ENCODE measurements at places on chromosomes 16 and 17.

- no peak for DNase-seq
Measured at GRCh38 chr17:7403727-7403976, 245 bp downstream of the TMEM256 start.

DNA sequence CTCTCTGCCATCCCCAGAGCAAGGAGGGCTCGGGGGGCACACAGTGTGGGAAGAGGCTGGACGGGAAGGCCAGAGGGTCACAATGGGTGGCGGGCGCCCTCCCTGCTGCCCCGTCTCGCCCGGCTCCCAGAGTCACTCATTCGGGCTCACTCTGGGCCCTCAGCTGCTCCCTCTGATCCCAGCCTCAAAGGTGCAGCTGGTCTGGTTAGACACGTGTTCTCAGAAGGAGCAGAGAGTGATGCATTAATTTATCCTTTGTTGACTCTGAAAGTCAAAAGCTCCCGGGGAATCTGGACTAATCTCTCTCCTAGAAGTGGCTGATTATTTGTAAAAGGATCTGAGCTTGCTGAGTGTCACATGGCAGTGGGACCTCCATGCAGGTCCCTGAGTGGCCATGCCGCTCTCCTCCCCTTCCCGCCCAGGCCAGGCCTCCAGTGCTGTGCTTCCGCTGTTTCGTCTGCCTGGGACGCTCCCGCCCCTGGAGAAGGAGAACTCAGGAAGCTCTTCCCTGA lies 87.5 kb downstream of the SEC14L1 start:
- DNase-seq, result no peak

DNA sequence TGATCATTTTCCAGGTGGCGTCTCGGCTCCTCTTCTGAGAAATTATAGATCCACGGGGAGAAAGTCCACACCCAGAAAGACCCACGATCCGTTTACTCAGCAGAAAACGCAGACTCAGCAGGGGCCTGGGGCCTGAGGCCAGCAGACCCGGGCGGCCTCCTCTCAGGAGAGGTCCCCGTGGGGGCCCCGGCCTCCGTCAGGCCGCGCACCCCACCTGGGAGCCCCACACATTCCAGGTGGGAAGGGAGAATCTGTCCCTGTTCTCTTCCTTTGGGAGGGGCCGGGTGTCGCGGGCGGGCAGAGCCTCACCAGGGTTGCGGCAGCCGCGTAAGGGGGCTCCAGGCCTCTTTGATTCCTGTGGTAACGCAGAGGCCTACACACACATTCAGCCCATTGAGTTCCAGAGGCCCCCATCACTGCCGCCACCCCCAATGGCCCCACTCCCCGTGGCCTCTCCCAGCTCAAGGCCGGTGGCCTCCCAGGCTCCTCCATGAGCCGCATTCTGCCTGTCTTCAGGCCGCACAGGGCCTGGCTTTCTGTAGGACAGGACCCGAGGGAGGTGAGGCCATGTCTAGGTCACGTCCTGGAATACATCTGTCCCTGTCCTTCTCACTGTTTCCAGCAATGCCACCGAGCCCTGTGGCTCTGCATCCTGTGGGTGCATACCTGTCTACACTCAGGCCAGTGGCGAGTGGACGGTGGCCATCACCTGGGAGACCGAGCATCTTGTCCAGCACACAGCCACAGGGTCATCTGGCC lies 1.6 kb upstream of the IGFALS start:
- DNase-seq, result no peak

DNA sequence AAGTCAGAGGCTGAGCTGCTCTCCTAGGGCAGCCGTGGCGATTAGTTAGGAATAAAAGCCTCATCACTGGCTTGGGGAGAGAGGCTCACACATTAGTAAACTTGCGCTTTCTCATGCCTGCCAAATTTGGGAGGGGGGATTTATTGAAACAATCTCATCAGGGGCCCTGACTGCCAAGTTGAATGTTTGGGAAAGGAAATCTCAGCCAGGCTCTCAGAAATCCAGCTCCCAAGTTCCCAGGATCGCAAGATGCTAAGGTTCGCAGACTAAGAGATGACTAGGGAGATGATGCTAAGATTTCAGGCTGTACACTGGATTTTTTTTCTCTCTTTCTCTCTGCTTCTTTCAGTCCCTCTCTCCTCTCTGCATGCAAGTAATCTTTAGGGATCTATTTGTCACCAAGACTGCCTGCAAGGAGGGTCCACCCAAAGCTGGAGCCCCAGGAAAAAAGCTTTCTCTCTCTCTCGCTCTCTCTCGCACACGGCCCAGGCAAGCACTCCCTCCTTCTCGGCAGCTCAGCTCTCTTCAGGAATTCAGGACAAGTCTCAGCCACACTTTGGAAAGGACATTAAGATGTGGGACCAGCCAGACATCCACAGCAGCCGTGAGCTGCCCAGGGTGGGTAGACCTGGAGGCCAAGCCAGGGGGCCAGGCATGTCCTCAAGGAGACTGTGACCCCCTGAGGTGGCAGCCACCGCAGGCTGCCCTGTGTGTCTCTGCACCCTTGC lies 1.4 kb downstream of the GPR139 start:
- DNase-seq, result no peak

GRCh38 chr16:24999856-25000461 lies 15.2 kb downstream of the ARHGAP17 start:
- no peak for DNase-seq

GRCh38 chr17:47896672-47897490 lies 845 bp downstream of the SP2 start:
- no peak for DNase-seq

- DNase-seq, result no peak
Measured at GRCh38 chr16:50708373-50709060, 15.1 kb downstream of the NOD2 start.

DNA sequence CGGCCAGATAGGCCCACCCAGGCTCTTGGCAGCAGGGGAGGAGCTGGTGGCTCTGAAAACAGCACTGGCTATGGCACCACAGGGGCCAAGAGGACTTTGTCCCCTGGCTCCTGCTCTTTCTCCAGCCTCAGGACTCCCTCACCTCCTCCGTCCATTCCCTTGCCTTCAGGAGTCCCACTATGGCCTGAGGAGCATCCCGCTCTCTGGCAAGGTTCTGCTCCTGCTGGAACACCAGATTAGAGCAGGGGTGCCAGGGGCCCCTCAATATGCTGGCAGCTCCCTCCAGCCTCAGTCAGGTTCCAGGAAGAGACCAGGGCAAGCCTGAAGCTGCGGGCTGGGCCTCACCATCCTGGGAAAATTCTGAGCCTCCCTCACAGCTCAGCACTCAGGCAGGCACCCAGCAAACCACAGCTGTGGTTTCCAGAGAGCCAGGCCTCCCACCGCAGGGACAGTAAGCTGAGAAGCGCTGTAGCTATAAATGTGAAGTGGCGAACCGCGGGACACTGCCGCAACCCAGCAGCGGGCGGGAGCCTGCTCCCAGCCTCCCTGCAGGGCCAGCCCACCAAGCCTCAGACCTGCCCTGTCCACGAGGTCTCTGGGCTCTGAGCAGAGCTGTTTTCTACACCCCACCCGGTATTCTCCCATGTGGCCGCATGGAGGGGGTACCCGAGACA lies 25.7 kb downstream of the C17orf100 start:
- DNase-seq, result no peak

GRCh38 chr16:78763821-78764440 lies 664.5 kb downstream of the WWOX start:
- DNase-seq, result no peak

GRCh38 chr17:55764610-55765009 lies 13.8 kb downstream of the PCTP start:
- no peak for DNase-seq

DNA sequence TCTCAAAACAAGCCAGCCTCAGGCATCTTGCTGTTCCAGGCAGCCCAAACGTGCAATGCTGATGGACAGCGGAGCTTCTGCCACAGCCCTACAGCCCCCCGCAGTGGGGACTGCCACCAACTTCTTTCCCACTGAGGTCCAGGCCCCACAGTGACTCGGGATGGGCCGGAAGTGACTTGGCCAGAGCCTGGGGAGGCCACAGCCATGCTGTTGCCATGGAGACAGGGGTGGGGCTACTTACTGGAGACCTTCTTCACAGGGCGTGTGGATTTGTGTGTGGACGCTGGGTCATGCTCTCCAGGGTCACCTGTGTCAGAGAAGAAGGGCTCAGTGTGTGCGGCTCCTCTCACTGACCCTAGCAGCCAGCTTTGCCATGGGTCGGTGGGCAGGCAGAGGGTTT lies 15.0 kb downstream of the TRIM25 start:
- no peak for DNase-seq

DNA sequence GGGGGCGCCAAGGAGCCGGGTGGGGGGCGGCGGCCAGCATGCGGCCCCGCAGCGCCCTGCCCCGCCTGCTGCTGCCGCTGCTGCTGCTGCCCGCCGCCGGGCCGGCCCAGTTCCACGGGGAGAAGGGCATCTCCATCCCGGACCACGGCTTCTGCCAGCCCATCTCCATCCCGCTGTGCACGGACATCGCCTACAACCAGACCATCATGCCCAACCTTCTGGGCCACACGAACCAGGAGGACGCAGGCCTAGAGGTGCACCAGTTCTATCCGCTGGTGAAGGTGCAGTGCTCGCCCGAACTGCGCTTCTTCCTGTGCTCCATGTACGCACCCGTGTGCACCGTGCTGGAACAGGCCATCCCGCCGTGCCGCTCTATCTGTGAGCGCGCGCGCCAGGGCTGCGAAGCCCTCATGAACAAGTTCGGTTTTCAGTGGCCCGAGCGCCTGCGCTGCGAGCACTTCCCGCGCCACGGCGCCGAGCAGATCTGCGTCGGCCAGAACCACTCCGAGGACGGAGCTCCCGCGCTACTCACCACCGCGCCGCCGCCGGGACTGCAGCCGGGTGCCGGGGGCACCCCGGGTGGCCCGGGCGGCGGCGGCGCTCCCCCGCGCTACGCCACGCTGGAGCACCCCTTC lies 484 bp downstream of the FZD2 start:
- DNase-seq, result no peak

- DNase-seq, result no peak
Measured at GRCh38 chr16:85757341-85757822, 6.5 kb upstream of the C16orf74 start.

- peak; percentile 26 for DNase-seq
Measured at GRCh38 chr16:74862743-74863244, 88.2 kb upstream of the FA2H start.

GRCh38 chr17:48505788-48506187 lies 25.0 kb downstream of the HOXB1 start:
- DNase-seq, result no peak

- DNase-seq, result no peak
Measured at GRCh38 chr16:728890-729744, 2.2 kb downstream of the HAGHL start.

DNA sequence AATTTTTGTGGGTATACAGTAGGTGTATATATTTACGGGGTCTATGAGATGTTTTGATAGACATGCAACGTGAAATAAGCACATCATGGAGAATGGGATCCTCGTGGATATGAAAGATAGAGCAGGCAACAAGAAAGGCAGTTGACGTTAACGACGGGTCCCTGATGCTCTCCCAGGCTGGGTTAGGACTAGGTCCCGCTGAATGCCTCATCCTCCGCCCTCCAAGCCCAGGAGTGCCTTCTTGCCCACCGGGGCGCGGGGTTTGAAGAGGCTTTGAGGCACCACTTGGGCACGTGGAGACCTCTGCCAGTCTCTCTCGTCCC lies 9.5 kb upstream of the ZFP90 start:
- DNase-seq, result no peak

- no peak for DNase-seq
Measured at GRCh38 chr16:49748322-49748721, 107.6 kb downstream of the ZNF423 start.

GRCh38 chr17:10549096-10549842 lies at the start of gene MYH2:
MYH2 (minus strand) TSS chr17:10549658; CDS start chr17:10547920, 1,738 bp downstream.
- DNase-seq, result no peak

DNA sequence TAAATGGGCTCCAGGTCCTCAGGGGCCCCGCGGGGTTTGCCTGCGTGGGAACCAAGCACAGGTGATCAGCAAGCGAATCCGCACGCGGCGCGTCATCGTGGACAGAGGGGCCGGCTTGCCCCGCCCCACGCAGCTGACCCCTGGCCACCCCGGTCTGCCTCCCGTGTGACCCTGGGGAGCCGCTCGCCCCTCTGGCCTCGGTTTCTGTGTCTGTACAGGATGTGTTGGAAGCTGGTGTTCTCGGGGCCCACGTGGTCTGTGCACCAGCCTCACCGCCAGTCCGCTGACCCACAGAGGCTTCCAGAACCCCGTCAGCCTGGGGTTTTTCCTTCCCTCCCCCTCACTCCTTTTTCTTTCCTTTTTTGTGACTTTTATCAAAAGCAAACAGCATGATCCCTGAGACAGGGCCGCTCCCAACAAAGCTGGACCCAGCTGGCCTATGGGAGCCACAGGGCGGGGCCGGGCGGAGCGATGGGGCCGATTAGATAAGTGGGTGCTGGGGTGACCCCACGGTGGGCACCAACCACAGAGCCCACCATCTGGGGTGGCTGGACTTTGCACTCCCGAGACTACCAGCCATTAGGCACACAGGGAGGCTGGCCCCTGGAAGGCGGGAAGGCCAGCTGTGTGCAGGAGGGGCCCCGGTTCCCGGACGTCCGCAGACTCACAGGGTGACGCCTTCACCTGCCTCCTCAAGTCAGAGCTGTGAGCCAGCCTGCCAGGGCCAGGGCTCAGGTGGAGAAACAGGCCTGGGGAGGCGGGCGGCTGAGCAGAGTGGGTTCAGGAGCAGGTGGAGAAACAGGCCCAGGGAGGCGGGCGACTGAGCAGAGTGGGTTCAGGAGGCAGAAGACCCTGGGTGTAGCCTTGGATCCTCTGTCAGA lies 56.0 kb downstream of the ZFPM1 start:
- no peak for DNase-seq

DNA sequence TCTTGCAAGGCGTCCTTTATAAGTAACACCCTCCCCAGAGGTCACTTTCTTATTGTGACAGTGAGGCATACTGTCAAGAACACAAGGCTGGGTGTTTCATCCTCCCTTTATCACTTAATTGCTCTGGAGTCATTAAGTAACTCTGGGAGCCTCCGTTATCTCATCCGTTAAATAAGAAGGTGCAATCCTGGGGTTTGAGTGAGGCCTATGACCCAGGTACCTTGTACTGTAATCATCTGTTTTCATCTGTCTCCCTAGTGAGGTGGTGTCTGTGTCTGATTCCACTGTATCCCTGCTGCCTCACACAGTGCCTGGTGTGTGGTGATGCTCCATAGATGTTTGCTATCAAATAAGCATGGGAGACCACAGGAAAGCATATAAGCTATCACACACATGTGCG lies 17.7 kb downstream of the TNS4 start:
- DNase-seq, result no peak

GRCh38 chr17:41480136-41480535 lies 815 bp downstream of the KRT35 start:
- DNase-seq, result no peak

- no peak for DNase-seq
Measured at GRCh38 chr17:8055851-8056231, 17.0 kb downstream of the ALOX15B start.

GRCh38 chr17:70968302-70968701 lies 799.0 kb downstream of the KCNJ2 start:
- no peak for DNase-seq

GRCh38 chr17:16250635-16251034 lies 33.6 kb downstream of the PIGL start:
- no peak for DNase-seq

DNA sequence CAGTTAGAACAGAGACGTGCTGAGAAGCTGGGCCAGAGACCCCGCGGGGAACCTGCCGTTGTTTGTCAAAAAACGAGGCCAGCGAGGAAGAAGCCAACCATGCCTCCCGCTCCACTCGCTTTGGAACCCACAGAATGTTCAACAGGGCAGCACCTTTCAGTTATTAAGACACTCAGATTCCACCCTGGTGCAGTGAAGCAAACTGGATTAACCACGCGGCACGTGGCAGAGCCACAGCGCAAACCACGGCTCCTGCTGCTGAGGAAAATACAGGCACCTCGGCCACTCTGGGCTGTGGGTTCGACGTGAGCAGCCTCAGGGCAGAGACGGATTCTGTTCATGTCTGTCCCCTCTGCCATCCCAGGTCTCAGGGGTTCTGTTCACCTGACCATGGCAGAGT lies 24.4 kb downstream of the ALOX15 start:
- DNase-seq, result no peak
